Activated T-helper 1 cell treated with anti-CD3 and anti-CD28 coated beads, Interleukin-12 subunit alpha, Interleukin-12 subunit beta, Interleukin-2, Interleukin-4 antibody, amounts not matched to agents 30 ng/mL and 10 ng/mL and 1 ng/mL, durations not matched to agents 14 hours and 24 hours and 36 hours (primary cell): ENCODE measurements at places on chromosomes 16 and 17.

- H3K27ac ChIP-seq = no peak overlapping the region
- H3K36me3 ChIP-seq = no peaks in the 10 kb centered on the region
- no peak overlapping the region for H3K4me3 ChIP-seq
- no peak for DNase-seq
Observed at GRCh38 chr17:71959154-71959553, 161.7 kb upstream of the SOX9 start.

GRCh38 chr16:68954911-68955635 lies 111.7 kb downstream of the TANGO6 start:
- no peak for DNase-seq
- H3K4me1 ChIP-seq = no peaks in the 10 kb centered on the region
- no peaks in the 10 kb centered on the region for H3K27me3 ChIP-seq
- H3K4me3 ChIP-seq = no peak overlapping the region
- no peaks in the 10 kb centered on the region for H3K36me3 ChIP-seq

- H3K27ac ChIP-seq = no peak overlapping the region
- H3K36me3 ChIP-seq = no peaks in the 10 kb centered on the region
- no peak overlapping the region for H3K4me3 ChIP-seq
Observed at GRCh38 chr16:67811899-67812298, 5.2 kb downstream of the TSNAXIP1 start.

DNA sequence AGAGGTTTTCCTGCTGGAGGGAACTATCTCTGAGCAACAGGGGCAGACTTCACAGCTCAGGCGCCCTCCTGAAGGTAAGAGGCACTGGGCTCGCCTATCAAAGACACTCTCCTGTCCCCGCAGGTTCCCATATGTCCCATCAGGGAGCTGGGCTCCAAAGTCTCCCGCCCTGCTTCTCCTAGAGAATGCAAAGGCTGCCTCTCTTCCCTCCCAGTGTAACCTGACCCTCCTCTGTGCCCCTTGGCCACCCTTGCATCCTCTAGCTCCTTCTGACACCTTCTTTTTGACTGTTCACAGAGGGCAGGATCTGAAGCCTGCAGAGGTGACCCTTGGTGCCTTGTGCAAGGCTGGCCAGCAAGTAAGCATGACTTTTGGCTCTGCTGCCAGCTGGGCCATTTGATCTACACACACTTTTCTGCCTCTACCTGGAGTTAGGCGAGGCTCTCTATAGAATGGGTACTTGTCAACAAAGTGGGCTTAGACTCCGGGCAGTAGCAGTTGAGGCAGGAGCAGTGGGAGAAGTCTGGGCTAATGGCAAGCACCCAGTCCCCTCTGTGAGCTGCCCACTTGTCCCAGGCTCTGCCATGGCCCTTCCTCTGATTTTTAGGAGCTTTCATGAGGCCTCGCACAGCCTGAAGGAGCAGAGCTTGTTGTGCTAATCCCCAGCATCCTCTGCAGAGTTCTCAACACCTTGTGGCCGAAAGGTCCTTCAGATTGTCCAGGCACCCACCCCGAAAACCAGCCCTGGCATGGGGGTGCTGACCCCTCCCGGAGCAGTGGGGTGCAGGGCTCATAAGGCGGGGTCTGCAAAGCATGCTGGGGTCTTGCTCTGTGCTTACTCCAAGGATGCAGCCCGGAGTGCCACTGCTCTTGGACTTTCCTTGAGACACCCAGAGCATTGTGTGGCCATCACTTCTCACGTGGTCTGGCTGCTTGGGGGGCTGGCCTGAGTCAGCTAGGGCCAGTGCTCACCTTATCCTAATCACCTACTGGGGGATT lies 122.9 kb downstream of the METRNL start:
- H3K4me3 ChIP-seq = no peak overlapping the region
- H3K27me3 ChIP-seq = no peaks in the 10 kb centered on the region
- peaks cover 2% of the 10 kb centered on the region for H3K36me3 ChIP-seq
- H3K27ac ChIP-seq = no peak overlapping the region
- DNase-seq = peak; percentile 1
- peaks cover 47% of the 10 kb centered on the region for H3K4me1 ChIP-seq

DNA sequence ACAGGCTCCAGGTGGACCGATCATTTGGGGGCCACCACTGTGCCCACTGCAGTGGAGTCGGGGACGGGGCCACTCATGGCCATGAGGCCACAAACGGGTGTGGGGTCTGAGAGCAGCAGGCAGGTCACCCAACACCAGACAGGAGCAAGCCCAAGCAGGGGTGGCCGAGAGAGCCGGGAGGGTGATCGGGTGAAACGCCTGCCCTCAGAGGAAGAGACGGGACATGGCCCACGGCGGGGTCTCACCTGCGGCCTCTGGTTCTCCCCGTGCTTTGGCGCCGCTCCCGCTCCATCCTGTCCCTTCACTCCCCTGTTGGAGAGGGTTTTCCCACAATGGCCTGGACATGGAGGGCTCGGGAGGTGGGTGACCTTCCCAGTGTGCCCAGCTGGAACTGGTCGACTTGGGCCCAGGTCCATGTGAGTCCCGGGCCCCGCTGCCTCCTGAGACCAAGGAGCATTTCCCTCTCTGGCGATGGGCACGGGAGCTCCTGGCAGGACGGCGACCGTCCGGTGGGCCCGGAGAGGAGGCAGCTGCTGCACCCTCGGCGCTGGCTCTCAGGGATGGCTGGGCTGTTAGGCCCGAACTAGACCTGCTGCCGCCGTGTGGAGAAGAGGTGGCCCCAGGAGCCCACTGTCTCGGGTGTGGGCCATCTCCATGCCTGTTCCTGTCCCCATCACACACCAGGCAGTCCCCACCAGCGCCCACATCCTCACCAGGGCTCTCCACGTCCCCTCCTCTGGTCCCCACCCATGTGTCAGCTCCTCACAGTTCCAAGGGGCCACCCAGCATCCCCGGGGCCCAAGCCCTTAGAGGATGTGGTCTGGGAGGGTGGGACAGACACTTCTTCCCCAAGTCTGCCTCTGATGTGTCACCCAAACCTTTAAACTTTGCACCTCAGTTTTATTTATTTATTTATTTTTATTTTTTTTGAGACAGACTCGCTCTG lies 13.4 kb upstream of the BAHCC1 start:
- DNase-seq = no peak
- no peaks in the 10 kb centered on the region for H3K4me1 ChIP-seq
- no peak overlapping the region for H3K4me3 ChIP-seq
- no peak overlapping the region for H3K27ac ChIP-seq
- H3K36me3 ChIP-seq = no peaks in the 10 kb centered on the region

DNA sequence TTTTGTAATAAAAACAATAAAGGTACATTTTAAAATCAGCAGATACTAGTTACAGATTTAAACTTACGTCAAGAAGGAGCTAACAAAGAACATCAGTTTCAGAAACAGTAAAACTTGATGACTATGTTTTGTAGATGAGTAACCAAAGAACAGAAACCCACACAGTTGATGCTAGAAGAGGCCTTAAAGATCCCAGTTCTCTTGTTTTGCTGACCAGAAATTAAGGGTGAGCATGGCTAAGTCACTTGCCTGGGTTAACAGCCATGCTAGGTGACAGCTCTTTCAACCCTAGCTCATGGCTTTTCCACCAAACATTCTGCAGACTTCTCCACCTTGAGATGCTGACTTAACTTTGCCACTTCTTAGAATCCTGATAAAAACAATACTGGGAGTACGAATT lies 26.4 kb downstream of the STX8 start:
- no peak overlapping the region for H3K4me3 ChIP-seq
- no peak overlapping the region for H3K27ac ChIP-seq
- no peak for DNase-seq
- no peaks in the 10 kb centered on the region for H3K4me1 ChIP-seq

DNA sequence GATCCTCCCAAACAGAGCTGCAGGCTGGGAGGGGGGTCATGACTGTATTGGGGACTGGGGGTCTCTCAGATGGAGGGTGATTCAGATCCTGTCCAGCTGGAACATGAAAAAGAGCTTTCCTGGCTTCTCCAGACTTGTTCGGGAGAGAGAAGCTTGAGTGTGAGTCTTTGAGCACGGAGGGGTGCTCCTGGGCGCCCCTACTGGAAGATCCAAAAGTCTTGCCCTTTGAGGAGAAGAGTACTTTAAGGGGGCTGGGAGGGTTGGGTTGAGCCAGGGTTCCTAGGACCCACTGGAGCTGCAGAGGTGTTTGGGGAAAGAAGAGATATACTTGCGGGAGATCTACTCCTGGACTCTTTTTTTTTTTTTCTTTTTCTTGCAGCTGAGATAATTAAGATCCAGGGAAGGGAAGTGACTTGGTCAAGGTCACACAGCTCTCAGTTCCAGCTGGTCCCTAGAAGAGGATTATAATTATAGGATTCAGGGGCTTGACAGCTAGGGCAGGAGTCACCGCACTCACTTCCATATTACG lies 8.4 kb downstream of the RARA start:
- peaks cover 3% of the 10 kb centered on the region for H3K27me3 ChIP-seq
- H3K4me3 ChIP-seq = peak overlapping the region; percentile 95
- H3K4me1 ChIP-seq = peaks cover 84% of the 10 kb centered on the region
- DNase-seq = peak; percentile 22
